Effector memory CD8-positive, alpha-beta T cell (primary cell): ENCODE measurements at places on chromosomes 2 and 18.

- DNase-seq = no peak
Measured at GRCh38 chr2:85976106-85976920, 87.5 kb upstream of the ST3GAL5 start.

DNA sequence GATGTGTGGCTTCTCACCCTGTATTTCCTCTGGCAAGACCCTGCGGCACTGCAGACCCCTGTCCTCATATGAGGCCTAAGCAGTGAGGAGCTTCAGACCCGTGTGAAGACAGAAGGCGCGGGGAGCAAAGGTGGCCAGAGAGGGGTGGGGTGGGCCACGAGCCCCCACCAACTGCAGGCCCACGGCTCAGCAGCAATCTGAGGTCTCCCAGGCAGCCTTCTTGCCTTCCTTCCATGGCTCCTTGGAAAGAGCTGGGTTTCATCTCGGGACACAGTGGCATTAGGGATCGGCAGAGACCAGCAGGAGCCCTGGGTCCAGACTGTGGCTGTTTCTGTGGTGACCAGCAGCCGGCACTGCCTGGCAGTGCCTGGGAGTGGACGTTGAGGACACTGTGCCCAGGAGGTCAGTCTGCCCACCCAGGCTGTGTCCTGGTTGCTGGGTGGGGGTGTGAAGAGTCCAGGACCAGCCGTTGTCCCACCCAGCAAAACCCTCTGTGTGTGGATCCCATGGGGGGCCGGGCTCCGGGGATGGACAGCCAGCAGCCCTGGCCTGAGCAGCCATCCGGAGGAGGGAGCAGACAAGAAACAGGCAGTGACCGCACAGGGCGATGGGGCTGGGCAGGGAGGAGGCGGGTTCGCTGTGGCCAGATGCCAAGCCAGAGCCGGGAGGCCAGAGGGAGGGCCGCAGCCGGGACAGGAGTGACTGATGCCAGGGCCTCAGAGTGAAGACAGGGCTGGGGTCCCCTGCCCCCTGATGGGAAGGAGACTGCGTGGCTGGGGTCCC lies 73.8 kb downstream of the RRM2 start:
- DNase-seq = no peak

GRCh38 chr2:23480957-23481797 lies 96.2 kb downstream of the KLHL29 start:
- DNase-seq = no peak

- DNase-seq = no peak
Measured at GRCh38 chr2:164899121-164899520, 56.2 kb downstream of the SLC38A11 start.

- no peak for DNase-seq
Measured at GRCh38 chr2:230343747-230344146, 16.8 kb downstream of the SP140L start.

GRCh38 chr2:150144546-150145298 lies 342.7 kb downstream of the RND3 start:
- no peak for DNase-seq

DNA sequence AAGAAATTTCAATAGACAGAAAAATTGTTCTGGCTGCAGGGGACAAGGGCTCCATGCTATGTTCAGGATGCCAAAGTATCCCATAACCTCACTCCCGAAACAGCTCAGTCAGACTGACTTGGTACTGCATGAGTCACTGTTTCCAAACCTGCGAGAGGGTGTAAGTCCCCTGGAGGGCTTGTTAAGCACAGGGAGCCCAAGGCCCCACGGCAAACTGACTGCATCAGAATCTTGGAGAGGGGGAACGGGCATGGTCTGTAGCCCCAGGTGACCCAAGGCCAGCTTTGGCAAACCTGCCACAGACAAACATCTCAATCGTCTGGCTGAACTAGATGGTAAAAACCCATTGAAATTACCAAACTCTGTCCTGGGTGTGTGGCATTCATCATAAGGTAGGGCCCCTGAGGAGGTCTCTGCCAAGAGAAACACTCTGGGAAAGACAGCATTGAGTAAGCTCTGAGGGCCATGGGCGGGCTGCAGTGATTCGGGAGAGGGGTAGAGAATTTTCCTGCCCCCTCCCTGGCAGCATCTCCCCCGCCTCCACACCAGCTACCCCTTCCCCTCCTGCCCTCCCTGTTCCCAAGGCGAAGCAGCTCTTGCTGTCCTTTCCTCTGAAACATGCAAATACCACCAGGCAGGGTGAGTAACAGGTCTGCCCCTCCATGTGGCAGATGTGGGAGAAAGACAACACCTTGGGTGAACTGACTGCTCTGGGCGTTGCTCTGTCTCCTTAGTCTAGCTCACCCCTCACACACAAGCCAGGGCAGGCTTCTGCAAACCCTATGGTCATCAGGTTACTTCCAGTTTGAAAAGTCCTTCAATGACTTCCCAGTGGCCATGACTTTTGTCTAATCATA lies 274.7 kb upstream of the SIX2 start:
- no peak for DNase-seq

DNA sequence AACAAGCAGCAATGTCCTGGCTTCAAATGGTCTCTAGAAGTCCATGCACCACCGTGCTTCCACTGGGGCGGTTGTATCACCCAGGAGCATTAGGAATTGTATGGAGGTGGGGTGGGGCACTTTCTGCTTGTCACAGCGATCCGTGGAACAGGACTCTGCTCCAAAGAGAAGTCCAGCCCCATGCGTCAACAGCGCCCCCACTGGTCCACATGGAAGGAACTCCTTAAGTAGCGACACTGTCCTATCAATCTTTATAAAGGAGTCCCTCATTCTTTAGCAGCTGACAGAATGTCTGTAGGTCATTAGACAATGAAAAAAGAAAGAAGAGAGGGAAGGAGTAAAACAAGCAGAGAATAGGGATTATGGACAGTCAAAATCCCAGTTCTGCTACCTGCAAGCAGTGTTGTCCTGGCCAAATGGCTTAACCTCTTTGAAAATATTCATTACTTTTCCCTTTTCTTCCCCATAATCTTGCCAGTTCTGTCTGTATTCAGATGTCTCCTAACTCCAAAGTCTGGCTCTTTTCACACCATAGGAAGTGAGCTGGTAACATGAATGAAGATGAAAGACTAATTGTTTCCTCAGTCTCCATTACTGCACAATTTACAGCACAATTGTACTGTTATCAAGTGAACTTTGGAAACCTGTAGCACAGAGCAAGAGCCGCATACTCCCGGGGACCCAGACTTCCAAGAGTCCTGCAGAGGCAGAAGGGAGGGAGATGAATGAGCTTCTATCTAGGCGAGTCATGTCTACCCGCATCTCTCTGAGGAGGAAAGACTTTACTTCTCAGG lies 9.9 kb downstream of the NFE2L2 start:
- no peak for DNase-seq

GRCh38 chr2:130760754-130761751 lies 5.7 kb downstream of the AMER3 start:
- DNase-seq = no peak

DNA sequence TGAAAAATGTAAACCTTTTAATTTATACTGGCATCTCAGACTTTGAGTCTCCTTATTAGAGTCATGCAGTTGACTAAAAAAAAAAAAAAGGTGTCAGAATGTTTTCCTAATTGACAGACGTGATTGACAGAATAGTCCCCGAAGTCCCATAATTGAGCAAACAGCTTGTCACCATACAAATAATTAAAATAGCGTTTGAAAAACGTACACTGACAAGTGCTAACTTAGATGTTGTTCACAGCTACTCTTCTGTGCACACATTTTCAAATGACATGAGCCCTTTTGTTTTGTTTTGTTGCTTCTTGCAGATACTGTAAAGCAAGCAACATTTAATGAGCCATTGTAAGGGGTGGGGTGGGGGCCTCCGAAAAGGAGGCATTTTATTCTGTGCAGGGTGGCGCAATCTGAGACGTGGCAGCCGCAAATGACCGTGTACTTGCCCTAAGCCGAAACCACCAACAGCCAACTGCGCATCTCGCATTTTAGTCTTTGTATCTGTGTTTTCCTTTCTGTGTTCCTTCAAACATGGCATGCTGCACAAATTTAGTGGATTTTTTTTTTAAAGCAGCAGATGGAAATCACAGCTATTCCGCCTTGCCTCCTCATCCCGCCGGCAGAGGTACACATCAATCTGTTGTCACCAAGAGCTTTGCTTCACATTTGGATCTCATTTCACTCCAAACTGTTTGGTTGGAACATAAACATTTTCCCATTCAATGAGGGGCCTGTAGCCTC lies 52.4 kb downstream of the LPIN1 start:
- DNase-seq = no peak

- DNase-seq = no peak
Measured at GRCh38 chr2:95061601-95062183, 36.2 kb downstream of the MAL start.

GRCh38 chr2:42979416-42979869 lies 187.1 kb upstream of the HAAO start:
- no peak for DNase-seq

DNA sequence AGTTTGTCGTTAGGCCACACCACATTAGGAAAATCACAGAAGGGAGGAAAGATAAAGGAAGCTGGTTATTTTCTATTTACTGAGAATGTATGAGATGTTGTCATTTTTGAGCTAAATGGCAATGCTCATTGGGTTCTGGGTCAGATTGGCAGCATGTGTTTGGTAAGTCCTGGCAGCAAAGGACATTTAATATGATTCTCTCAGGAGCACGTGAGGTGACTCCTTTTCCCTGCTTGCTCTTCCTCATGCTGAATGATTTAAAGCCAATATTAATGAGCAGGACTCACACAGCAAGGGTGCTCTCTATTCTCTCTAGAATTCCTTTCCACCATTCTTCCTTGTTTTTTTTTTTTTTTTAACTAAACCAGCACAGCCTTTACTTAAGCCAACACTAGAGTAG lies 298.2 kb downstream of the XIRP2 start:
- no peak for DNase-seq

DNA sequence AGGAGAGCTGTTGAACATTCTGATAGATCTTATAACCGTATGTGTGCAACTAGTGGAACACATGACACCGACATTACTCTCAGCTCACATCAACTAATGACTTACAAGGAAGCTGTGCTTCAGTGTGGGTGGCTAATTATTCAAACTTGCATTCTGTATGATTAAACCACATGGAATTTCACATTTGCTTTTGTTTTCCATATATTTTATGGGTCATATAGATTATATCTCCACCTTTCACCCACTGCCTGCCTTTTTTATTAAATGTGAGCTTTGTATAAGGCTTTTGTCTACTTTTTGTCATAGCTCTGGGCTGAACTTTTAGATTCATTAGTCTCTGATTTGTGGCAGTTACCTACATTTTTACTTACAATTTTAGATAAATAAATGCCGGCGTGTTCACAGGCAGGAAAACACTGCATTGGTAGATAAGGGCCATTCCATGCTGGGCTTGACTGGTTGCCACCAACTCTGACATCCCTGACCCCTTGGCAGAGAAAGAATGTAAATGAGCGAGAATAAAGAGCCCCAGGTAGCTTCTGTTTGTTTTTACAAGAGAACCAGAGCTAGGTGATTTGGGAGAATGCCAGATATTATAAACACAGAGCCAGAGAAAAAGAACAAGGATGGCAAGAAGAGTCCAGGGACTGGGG lies 35.7 kb downstream of the LYPD6 start:
- DNase-seq = no peak

- DNase-seq = no peak
Measured at GRCh38 chr2:9694661-9695234, 64.0 kb upstream of the YWHAQ start.

DNA sequence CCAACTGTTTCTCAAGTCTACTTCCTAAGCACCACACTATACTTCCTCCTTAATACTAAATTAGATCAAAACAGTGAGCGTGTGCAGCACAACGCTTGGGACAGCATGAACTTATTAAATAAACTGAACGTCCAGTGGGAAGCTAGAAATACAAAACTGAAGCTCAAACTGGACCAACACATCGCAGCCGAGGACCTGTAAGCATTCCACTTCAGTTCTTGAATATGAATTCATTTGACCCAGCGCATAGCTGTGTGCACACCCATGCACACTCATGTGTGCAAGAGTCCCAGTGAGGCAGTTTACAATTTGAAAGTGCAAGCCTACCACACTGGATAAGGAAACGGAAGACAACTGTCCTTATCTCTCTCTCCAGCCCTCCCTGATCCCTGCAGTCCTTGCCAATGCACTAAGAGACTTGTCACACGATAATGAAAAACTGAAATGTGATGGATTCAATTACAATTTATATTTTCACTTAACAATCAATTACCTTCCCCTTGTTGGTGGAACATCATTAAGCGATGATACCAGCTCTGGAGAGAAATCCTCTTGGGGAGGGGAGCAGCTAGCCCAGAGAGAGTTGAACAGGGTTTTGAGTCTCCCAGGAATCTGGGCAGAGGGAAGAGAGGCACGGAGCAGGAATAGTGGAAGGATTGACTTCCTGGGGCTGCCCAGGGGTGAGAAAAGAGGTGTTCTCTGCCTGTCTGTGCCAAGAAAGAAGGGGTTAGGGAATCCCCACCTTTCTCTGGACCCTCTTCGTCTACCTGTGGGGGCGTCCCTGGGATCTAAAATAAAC lies 186.5 kb upstream of the KLHL29 start:
- no peak for DNase-seq

- DNase-seq = no peak
Measured at GRCh38 chr2:232328032-232328422, 50.5 kb upstream of the ALPP start.

GRCh38 chr2:152418688-152419087 lies 83.7 kb downstream of the FMNL2 start:
- no peak for DNase-seq

- no peak for DNase-seq
Measured at GRCh38 chr2:141582213-141582612, 548.6 kb downstream of the LRP1B start.

DNA sequence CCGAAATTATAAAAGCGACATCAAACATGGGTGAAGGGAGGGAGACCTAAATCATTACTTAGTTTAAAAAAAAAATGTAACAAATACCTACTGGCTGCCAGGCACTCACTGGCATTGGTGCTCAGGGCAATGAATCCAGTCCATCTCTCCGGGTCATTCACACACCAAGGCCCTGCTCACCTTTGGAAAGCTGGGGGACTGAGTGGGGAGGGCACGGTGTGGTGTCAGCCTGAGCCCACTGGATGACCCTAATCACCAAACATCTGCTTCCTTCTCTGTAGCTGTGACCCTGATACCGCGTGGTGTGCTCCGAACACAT lies 336 bp upstream of the DDX1 start:
- no peak for DNase-seq

- no peak for DNase-seq
Measured at GRCh38 chr18:25819746-25820363, 270.6 kb downstream of the SS18 start.

DNA sequence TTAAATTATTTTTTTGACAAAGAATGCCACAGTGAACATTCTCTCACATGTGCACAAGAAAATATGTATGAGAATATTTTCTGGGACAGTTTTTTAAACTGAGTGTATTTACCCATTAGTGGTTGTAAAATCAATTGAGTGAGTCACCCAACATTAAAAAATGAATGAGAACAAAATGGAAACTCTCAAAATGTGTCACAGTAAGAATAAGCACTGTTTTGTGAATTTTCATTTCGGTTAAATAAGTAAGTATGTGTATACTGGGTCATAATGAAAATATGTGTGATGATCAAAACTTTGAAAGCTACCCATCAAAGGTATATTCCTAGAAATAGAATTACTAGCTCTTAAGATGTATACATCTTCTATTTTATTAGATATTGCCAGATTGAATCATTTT lies 11.6 kb downstream of the BABAM2 start:
- no peak for DNase-seq

GRCh38 chr2:227454323-227454860 lies 17.6 kb upstream of the AGFG1 start:
- DNase-seq = no peak

GRCh38 chr2:152432206-152432653 lies 97.3 kb downstream of the FMNL2 start:
- no peak for DNase-seq

- no peak for DNase-seq
Measured at GRCh38 chr18:51867767-51868166, 472.2 kb upstream of the DCC start.

GRCh38 chr2:17846676-17847075 lies 30.4 kb downstream of the MSGN1 start:
- no peak for DNase-seq
